ENCODE measurements at places on chromosomes 1 and 21.

DNA sequence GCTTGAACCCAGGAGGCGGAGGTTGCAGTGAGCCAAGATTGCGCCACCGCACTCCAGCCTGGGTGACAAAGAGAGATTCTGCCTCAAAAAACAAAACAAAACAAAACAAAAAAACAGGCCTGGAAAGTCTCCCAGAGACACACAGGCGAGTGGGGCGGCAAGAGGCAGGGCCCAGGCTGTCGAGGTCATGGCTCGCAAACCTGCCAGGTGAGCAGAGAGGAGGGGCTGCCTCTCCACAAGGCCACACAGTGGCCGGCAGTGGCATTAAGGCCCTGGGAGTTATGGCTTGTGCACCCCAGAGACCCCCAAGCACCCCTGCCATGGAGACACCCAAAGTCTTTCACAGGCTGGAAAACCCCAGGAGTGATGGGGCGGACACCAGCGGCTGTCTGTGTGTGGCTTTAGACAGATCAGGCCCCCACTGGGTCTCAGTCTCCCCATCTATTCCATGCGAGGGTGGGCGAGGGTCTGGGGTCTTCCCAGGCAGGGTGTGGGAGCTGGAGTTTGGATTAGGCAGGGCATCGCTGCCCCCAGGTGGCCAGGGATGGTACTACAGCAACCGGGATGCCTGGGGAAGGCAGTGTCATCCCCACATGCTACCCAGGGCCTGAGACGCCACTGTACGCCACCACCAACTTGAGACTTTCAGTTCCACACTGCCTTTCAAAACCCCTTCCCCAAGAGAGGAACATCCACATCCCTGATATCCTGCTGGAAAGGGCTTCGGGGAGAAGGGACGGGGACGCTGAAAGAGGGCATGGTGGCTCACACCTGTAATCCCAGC, 7.3 kb upstream of the CTRC start:
- peak; percentile 6 for DNase-seq

GRCh38 chr1:18795002-18795689, 64.3 kb downstream of the TAS1R2 start:
- DNase-seq = no peak

DNA sequence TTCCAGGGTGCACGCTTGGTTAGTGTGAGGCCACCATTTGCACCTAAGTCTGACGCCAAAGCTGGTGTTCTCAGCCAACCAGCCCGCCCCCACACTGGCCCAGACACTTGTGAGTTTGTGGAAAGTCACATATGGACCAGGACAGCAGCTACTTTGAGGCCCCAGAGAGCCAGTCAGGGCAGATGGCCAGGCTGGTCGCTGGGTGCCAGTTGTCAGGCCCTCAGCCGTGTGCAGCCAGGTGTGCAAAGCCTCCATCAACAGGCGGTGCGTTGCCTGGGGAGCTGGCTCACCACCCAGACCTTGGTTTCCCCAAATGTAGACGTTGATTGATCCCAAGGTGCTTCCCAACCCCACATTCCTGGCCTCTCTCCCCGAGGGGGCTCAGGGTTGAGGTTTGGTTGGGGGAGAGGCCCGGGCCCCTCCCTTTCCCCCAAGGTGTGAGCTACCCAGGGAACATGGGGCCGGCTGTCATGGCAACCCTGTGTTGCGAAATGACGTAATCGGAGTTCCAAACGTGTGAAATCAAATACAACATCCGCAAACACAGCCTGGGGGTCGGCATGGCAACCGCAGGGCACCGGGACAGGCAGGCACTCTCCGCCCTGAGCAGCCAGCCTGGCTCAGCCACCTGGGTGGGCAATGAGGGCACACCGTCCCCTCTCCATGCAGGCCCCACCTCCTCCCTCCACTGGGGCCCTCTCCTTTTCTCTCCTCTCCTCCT, 42.2 kb upstream of the WNT4 start:
- peak; percentile 95 for DNase-seq

GRCh38 chr1:111285879-111286278, 4.8 kb upstream of the CHIA start:
- DNase-seq = no peak

DNA sequence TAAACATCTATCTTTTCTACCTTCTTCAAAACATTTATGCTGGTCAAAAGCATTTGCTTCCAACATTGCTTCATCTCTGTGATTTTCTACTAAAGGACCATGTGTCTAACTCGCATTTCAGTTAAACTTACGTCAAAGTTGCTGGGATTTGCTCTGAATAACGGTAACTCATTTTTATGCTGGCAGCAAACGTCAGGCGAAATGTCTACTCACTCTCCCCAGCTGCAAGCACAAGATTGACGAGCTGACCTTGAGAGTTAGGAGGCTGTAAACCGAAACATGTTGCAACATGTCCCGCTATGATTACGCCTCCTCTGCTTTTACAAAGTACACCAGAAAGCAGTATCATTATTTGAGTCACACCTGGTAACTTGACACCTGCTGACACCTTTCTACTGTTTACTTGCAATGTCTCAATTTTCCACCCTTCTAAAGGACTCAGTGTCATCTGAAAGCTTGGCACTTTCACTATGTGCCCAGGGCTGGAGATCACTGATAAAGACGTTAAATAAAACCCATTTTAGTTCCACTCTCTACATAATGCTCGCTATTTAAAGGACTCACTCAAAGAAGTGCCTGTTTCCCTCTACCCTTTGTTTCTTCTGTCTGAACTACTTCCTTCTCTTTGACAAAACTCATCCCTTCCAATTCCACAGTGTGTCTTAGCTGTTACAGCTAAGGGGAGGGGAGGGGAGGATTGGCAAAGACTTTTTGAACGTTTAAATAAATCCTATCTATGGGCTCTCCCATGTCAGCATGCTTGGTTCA, 111.9 kb downstream of the PTPN14 start:
- DNase-seq = peak; percentile 45

DNA sequence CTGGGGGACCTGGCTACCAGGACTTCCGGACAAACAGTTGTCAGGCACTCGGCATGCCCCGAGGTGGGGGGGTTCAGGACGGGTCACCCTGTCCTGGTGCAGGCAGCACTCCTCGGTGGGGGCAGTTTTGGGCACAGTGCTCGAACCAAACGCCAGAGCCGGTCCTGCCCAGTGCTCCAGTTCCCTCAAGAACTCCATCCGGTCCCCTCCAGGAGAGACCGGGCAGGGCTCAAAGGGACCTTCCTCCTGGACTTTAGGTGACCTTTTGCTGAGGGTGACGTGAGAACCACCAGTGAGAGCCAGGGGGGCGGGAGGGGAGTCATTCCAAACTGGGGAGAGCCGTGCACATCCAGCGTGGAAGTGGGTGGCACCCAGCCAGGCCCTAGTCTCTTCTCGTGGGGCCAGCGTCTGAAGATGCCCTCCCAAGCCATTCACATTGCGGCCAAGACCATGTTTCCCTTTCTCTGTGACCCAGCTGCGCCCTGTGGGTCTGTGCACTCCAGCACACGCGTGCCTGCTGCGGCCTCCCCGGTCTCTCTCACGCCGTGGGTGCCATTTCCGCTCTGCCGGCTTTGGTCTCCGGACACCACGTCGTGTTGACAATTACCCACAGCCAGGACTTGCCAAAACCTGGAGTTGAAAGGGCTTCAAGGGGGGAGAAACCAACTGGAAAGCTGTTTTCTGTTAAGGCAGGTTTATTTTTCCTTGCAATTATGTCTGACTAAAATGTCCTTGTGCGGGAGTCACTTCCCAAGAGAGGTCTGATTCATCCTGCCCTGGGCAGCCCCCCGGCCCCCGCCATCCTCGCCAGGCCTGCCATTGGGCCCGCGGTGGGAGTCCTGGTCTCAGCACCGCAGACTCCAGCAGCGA, 178.8 kb upstream of the ARHGEF16 start:
- DNase-seq = no peak

DNA sequence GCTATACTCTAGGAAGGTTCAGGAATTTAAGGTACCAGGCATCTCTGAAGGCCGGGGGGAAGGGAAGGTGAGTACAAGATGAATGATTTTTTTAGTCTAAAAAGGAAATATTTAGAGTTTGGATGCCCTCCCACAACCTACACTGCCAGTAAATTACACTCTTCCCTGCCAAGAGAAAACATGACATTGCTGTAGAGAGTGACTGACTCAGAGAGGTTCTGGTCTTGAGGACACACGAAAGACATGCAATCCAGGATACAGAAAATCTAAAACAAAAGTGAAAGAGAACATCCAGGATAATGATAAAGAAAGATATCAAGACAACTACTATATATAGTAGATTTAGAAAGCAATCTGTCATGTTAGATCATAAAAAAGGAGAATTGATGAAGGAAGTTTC, 200.5 kb downstream of the TYW3 start:
- no peak for DNase-seq

DNA sequence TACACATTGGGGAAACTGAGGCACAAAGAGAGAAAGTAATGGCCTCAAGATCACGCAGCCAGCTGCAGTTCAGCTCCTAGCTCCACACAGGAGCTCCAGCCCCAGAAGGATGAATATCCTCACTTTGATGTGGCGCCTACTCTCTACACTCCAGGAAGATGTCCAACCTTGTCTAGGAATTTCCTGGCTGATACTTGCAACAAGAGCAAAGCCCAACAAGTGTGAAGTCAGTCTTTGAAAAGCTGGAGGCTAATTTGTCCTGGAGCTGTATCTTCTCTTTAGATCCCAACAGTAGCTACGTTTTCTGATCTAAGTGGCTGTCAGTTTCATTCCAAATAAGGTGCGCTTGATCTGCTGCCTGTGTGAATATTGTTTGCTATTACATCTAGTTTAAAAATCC, 344.9 kb downstream of the PTPRU start:
- no peak for DNase-seq

DNA sequence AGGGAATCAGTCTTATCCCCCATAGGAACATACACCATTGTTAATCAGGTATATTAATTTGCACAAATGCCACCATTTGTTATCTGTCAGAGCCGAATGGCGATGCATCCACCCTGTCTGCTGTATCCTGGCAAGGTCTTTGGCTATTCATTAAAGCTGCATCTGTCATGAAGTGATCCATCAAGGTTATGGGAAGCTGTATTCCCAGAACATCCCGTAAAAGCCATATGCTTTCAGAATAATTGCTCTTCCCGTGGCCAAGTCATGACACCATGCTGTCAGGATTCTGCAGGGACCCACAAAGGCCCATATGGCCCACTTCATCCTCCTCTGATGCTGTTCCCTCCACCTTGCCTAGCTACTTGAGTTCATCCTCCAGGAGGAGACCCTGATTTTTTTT, 103.9 kb downstream of the RAVER2 start:
- DNase-seq = no peak

- no peak for DNase-seq
Observed at GRCh38 chr1:184535191-184535970, 148.6 kb downstream of the C1orf21 start.

DNA sequence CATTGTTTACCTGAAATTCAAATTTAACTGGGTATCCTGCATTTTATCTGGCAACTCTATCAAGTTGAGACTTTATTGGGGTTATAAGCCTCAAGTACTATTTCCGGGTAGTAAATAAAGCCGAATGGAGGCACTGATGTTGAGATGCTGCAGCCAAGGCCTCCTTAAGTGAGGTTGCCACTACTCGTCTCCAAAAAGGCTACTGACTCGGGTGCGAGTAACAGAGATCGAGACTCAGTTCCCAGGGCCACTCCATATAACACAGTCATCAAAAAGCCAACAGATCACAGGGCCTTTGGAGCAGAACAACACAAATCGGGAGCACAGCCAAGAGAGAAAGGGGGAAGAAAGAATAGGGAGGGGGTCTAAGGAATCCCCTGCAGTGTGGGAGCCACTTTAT, 524 bp downstream of the COPA start:
- DNase-seq = no peak

- no peak for DNase-seq
Observed at GRCh38 chr1:67306547-67306946, 1.1 kb upstream of the IL12RB2 start.

- DNase-seq = no peak
Observed at GRCh38 chr1:112904071-112904830, 51.7 kb downstream of the SLC16A1 start.

- peak; percentile 23 for DNase-seq
Observed at GRCh38 chr1:202154766-202155477, 5.5 kb downstream of the PTPN7 start.

GRCh38 chr1:230130172-230130944, 63.3 kb downstream of the GALNT2 start:
- DNase-seq = no peak

GRCh38 chr1:182170891-182171461, 109.5 kb upstream of the ZNF648 start:
- no peak for DNase-seq

DNA sequence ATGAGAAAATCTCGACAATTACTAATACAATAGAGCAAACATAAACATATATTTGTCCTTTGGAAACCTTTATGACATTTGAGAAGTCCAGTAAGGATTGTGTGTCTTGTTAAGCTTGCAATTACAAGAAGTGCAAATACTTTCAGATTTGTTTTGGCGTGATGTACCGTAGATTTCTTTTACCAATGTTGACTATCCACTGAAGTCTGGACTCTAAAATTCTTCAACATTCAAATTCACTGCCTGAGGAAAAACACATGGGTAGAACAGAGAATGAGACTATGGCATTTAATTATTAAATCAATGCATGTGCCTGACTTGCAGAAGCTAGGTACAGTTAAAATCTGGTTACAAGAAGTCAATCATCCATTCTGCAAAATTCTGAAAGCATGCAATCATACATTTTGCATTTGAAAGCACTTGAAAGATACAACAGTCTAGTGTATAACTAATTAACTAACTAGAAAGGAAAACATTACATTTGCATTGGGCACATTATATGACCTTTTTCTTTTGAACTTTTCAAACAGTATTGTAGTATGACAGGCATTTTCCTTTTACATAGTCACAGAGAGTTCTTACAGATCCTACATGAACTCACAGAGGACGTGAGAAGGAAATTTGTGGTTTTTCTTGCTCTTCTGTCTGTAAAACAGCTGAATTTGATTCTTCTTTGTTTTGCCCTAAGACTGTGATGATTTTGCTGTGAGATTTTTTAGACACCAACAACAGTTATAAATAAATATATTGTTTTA, 511.1 kb upstream of the ADGRL4 start:
- no peak for DNase-seq

DNA sequence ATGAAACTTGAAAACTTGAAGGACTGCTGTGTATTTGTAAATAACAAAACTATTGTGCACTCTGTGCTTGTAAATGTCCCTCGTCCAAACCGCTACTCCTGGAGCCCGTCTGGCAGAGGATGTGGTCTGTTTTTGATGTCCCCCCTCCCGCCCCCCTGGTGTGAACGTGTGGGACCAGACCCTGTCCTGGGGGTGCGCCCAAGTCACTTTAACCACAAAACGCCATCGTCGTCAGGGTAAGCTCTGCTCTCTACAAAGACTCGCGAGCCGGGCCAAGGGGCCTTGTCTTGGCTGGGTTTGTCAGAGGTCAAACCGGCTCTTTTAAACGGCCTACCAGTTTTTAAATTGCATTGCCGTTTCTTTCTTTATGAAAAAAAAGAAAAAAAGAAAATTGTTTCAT, 87.4 kb upstream of the TMEM51 start:
- no peak for DNase-seq

DNA sequence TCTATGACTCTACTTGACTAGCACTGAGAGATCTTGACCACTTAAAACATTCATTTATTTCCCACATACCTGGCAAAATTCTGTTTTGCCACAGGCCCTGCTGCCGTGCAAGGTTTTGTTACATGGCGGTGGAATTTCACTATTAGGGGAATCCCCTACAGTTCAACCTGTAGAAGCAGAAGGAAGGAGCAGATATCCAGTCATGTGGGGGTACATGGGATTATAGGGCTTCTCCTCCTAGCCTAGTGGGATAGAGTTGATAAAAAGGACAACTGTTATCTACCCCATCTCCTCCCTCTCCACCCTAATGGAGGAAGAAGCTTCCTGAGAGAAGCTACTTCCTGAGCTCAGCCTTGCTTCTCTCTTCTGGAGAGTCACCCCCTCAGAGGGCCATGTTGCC, 17.7 kb upstream of the PROK1 start:
- DNase-seq = no peak

All from NCI-H2081 (cell line).